Body of pancreas (tissue), 4 donors: ENCODE measurements at places on chromosomes 1 and 21.

GRCh38 chr1:232557096-232557495 is 72.8 kb downstream of the SIPA1L2 start:
- no peak for DNase-seq
- H3K4me3 ChIP-seq, result no peak overlapping the region
- H3K27me3 ChIP-seq, result no peaks in the 10 kb centered on the region
- H3K4me1 ChIP-seq, result peaks cover 4% of the 10 kb centered on the region
- no peak overlapping the region for H3K27ac ChIP-seq

DNA sequence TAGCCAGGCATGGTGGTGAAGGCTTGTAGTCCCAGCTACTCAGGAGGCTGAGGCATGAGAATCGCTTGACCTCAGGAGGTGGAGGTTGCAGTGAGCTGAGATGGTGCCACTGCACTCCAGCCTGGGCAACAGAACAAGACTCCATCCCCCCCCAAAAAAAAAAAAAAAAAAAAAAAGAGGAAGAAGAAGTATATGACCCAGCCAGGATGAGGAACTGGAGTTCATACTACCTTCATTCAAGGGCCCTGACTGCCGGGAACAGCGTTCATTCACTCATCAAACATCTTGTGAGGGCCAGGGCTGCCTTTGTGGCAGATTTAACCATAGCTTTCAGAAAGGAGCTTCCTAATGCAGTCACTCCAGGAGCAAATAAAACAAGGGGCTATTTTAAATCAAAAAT is 127.6 kb downstream of the MRPS6 start:
- peaks cover 15% of the 10 kb centered on the region for H3K4me1 ChIP-seq
- no peaks in the 10 kb centered on the region for H3K36me3 ChIP-seq
- no peaks in the 10 kb centered on the region for H3K27me3 ChIP-seq
- no peak for DNase-seq
- no peak overlapping the region for H3K4me3 ChIP-seq
- no peak overlapping the region for H3K27ac ChIP-seq

- no peak for DNase-seq
- no peaks in the 10 kb centered on the region for H3K36me3 ChIP-seq
- H3K4me3 ChIP-seq, result no peak overlapping the region
- no peak overlapping the region for H3K27ac ChIP-seq
Observed at GRCh38 chr1:205066141-205066818, 18.0 kb downstream of the TMEM81 start.

DNA sequence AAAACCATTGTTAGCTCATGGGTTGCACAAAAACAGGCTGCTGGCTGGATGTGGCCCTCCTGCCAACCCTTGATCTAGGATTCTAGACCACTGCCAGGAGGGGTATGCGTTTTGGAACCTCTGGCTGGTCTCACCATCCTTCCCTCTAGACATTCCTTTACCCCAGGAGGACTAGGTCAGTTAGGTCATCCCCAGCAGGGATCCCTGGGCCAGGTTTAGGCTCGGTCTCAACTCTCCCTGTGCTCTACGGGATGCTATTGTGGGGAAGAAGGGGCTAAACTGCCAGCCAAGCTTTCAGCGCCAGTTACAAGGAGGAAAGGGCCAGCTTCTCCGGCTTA is 22.7 kb downstream of the SLC2A1 start:
- no peaks in the 10 kb centered on the region for H3K36me3 ChIP-seq
- peaks cover 34% of the 10 kb centered on the region for H3K4me1 ChIP-seq
- no peak overlapping the region for H3K27ac ChIP-seq
- no peak overlapping the region for H3K4me3 ChIP-seq
- H3K27me3 ChIP-seq, result no peaks in the 10 kb centered on the region

DNA sequence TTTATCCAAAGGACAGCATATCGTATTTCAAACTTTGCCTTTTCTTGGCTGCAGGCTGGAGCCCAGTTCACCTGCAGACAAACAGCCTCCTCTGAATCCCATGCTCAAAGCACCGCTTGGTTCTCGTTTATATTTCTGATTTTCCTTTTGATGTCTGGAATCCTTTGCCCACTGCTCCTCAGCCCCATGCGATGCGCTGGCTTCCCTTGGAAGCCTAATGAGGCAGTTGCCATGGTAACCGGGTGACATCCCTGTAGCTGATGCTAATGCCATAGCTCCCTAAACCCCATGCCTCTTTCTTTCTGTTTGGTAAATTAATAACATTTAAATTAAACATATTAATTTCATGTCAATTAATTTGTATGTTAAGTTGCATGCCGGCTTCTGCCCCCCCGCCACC is 327.1 kb downstream of the PRDM2 start:
- H3K27me3 ChIP-seq, result no peaks in the 10 kb centered on the region
- no peak overlapping the region for H3K27ac ChIP-seq
- H3K36me3 ChIP-seq, result no peaks in the 10 kb centered on the region
